ENCODE measurements at places on chromosomes 3 and 15.

DNA sequence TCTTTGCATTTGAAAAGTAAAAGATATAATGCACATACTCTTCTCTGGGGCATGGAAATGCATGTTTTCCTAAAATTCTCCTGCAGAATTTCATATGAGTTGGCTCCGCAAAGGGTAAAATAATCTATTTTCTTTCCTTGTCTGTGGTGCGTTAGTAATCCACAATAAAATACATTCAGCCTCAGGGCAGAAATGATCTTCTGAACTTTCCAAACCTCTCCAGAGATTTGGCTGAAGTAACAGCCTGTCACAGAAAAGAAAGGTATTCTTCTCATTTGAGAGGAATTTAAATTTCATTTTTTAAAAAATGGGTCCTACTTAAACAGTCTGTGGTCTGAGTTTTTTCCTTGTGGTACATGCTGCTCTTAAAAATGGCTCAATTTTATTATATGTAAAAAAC, 182.7 kb upstream of the DCBLD2 start:
- DNase-seq: no peak

- DNase-seq: no peak
Measured at GRCh38 chr3:54999811-55000210, 72.0 kb upstream of the LRTM1 start.

- no peak for DNase-seq
Measured at GRCh38 chr15:38824719-38825118, 260.1 kb upstream of the RASGRP1 start.

DNA sequence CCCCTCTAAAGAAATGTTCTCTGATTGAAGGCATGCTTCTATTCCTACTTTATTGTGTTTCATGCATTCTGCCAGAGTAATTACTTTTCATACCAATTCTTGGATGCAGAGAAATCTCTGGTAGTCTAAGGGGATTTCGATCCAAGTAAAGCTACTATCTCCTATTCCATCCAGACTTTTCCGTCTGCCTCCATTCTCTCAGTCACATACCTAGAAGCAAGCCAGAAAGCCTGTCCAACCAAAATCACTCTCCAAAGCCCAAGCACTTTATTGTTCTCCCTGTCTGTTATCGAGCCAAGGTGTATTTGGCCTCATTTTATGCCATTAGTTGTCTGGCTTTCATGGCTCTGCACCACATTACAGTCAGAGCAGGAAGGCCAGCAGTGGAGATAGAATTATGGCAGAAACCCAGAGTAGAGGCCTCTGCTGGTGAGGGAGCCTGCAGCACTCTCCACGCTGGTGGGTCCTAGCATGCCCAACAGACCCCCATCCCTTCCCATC, 95.9 kb downstream of the SLC49A4 start:
- no peak for DNase-seq

GRCh38 chr15:83282776-83283137, 1.7 kb downstream of the BNC1 start:
- DNase-seq: no peak

GRCh38 chr3:120348991-120349854, at the start of gene LRRC58:
LRRC58 (minus strand) TSS chr3:120349354; CDS start chr3:120349243, 111 bp downstream.
- DNase-seq: peak; percentile 75

Data from stimulated activated CD8-positive, alpha-beta memory T cell treated with anti-CD3 and anti-CD28 coated beads, Interleukin-15, amount 100 ng/mL, for 24 hours (primary cell).